ENCODE measurements at places on chromosomes 7 and 10.

DNA sequence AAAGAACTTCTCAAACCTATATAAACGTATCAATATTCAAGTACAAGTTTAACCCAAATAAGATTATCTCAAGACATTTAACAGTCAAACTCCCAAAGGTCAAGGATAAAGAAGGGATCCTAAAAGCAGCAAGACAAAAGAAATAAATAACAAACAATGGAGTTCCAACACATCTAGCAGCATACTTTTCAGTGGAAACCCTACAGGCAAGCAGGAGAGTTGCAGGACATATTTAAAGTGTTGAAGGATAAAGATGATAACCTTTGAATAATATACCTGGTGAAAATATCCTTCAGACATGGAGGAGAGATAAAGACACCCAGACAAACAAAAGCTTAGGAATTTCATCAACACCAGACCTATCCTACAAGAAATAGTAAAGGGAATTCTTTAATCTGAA, 82.8 kb downstream of the TES start:
- DNase-seq = no peak

DNA sequence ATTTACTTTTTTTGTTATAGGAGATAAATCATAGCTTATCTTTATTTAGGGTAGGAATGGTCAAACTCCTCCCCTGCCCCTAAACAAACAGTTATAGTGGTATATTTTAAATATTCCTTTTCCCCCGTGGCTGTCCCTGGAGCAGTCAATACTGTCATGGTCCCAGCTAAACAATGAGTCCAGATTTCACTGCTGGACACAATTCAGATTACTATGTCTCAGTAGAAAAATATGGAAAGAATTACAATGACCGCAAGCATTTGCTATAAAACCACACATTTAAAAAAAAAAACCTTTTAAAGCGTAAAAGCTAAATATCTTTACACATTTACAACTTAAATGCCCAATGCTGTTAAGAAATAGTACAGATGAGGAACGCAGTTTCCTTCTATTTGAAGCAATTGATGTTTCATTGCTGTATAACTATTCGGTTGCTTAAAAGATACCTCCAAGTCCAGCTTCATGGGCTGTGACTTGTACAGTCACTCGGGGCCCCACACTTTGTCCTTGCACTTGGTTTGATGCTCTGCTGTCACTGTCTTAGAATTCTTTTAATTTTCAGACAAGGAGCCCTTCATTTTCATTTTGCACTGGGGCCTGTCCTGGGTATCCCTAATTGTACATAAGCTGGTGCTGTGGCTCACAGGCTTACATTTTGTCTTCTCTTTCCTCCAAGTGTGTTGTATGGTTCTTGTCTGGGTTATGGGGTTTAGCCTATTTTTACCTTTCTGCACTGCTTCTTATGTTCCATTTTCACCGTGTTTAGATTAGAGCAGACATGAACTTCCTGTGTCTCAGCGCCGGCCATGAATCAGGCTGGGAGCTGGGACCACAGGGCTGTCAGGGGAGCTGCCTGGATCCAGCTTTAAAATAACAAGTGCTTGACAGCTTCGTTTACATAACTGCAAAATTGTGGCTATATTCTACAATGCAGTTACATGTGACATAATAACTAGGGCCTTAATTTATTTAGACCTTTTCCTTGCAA, 530.2 kb upstream of the FZD8 start:
- no peak for DNase-seq

DNA sequence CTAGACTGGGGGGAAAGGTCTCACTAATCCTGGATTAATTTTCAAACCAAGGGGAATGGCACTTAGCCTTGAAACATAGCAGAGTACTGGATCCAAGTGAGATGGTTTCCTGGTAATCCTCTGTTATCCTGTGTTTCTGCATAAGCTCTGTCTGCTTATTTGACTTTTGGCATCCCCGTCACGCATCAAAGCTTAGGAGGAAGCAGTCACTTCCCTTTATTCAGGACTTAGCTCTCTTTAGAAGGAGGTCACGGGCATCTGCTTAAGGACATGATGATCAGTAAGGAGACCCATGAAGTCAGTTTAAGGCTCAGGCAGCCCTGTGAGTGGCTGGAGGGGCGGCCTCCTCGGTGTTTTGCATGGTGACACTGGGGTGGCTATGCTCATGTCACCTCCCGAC, 30.0 kb downstream of the TSPAN15 start:
- DNase-seq = no peak

DNA sequence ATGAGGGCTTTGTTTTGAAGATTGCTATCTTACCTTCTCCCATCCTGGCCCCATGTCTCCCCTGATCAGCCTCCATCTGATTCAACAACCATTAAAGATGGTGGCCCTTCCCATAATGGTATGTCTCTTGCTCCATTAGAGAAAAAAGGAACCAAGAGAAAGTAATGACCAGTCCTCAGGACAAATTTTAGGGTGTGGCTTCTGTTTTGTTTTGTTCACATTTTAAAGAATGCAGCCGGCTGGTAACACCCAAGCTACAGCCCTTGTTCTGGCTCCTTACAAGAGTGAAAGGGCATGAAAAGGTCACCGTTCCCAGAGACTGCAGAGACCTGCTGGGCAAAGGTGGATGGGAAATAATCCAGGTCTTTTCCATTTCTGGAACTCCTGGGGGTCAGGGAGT, 287.9 kb upstream of the NEBL start:
- DNase-seq = no peak

- DNase-seq = no peak
Measured at GRCh38 chr10:123034332-123034731, 25.5 kb downstream of the ACADSB start.

GRCh38 chr10:35420827-35421552, 84.7 kb downstream of the CCNY start:
- DNase-seq = no peak

GRCh38 chr7:149140831-149141230, 6.4 kb upstream of the ZNF398 start:
- no peak for DNase-seq

- DNase-seq = no peak
Measured at GRCh38 chr7:159102681-159103381, 41.8 kb downstream of the VIPR2 start.

GRCh38 chr7:22190736-22191135, 166.2 kb downstream of the RAPGEF5 start:
- DNase-seq = no peak

DNA sequence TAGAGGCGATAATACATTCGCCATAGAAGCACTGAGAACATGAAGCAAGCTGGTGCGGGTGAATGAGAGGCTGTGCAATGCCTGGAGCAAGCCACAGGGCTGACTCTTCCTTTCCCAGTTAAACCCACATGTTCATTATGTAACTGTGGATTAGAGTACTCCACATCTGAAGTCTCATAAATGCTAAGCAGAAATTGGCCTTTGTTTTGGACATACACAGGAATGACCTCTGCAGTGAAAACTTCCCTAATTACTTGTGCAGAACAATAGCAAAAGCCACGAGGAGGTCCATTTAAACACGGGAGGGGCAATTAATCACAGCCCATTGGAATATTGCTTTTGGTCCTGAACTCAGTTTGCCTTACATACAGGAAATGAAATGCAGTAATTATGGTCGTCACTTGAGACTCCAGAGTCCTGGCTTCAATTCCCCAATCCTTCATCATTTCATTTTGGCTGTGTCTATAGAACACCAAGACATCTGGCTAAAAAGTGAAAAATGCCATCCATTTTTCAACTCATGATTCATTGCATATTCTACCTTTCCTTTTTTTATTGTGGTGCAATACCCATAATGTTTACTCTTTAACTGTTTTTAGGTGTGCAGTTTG, 78.7 kb upstream of the CXCL12 start:
- no peak for DNase-seq

GRCh38 chr10:75331081-75331480, 70.5 kb downstream of the ZNF503 start:
- DNase-seq = no peak

- no peak for DNase-seq
Measured at GRCh38 chr10:100697070-100697469, 48.3 kb upstream of the PAX2 start.

DNA sequence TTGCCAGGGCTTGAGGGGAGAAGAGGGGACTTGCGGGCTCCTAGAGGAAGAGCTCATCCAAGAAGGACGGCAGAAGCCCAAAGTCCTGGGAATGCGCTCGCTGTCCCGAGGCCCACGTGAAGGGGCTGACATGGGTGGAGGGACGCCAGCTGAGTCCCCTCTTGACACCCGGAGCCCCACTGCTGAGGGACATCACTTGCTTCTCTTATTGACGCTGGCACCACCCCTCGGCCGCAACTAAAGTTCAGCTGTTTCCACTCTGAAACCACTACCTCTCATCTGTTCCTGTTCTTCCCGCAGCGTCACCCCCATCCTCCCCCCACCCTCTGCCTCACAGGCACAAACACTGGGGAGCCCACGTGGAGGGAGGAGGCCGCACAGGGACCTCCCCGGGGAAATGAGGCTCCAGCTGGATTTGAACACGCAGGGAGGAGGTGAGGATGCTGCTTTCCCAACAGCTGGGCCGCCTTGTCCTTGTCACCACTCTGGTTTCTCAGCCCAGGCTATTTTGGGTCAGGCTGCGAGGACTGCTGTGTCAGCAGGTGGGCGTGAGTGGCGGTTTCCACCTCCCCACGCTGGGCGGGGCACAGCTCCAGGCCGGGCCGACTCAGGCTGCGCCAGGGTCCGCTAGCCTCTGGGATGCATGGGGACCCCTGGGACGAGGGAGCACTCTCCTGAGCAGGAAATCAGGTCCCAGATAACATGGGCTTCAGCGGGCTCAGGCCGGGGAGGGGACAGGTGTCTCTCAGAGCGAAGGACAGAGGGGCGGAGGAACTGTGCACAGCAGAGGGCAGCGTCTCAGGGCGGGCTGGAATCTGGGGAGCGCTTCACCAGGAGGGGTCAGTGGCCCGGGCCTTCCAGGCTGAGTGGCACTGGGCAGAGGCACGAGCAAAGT, 156.3 kb downstream of the ZNF248 start:
- no peak for DNase-seq

DNA sequence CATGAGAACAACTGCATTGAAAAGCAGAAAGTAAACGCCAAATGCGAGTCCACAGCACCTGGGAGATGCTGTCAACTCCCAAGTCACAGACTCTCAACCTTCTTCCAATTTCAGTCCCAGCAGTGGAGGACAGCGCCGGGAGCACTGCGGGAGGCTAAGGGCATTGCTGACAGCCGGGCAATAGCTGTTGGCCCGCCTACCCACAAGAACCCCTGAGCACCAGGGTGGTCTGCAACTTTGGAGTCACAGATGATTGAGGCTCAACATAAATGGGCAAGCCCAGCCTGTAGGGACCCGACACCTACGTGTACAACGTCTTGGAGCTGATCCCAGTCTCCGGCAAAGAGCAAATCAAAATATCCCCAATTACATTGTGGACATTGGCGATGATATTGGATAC, 262.9 kb downstream of the TCERG1L start:
- no peak for DNase-seq

GRCh38 chr7:142478479-142479220, 220.8 kb upstream of the PRSS58 start:
- DNase-seq = no peak

DNA sequence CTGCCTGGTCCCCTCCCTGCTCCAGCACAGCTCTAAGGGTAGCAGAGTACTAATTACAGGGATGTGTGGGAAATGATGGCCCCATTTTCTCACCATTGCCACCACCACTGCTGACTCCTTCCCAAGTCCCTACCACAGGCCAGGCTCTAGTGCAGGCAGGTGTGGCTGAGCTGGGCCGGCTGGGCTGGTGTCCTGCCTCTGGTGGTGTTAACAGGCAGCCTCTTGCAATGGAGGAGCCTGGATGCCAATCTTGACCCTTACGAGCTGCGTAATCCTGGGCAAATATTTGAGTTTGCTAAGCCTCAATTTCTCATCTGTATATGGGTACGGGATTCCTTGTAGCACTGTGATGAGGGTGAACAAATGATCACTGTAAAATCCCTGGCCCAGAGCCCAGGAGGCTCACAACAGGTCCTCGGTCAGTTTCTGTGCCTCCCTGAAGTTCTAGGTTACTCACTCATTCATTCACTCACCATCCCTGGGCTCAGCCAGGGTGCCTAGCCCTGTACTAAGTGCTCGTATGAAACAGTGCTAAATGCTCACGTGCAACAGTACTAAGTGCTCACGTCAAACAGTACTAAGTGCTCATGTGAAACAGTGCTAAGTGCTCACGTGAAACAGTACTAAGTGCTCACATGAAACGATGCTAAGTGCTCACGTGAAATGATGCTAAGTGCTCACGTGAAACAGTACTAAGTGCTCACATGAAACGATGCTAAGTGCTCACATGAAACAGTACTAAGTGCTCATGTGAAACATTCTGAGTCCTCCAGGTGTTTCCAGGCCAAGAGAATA, 2.3 kb upstream of the FZD9 start:
- no peak for DNase-seq

DNA sequence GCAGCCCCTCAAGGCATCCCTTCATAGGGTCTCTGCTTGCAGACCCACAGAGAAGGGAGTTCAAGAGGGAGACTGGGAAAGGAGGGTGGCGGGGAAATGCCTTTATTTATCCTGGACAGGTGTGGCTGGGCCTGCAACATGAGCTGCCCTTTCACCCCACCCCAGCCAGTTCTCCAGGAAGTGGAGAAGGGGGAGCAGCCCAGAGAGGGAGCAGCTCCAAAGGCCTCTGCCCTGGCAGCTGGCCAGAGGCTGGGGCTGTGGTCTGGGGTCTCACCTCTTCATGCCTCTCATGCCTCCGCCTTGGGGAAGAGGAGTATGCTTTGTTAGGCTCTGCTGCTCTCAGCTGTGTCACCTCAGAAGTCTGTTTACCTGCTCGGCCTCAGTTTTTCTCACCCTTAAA, 3.1 kb downstream of the LDB3 start:
- DNase-seq = no peak

- DNase-seq = no peak
Measured at GRCh38 chr10:117656385-117657367, 114.1 kb downstream of the EMX2 start.

DNA sequence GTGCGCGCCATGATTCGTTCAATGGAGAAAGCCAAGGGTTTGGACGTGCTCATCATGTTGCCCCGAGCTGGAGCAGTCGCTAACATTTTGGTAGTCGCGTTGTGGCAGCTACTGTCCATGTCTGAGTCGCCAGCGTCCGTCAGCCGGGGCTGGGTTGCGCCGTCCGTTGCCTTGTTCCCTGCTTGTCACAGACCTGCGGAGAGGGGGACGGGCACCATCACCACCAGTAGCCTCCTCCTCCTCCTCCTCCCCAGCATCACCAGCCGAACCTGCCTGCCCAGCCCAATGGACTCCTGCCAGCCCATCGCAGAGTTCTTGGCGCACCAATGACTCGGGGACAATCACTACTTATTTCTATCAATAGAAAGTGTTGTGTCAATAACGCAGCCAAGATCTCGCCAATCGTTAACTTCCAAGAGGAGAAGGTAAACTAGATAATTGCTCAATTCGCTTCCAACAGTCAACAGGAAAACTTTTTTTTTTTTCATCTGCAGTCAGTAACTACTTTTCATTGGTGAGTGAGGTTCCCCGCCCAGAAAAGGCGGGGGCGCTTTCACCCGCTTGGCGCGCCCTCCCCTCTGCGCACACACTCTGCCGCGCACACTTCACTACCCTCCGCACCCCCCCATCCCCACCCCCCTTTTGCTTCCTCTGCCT, at the start of gene FEZF1:
TSS of gene FEZF1 (minus strand) at position 432 of the 657 bp plus-strand sequence. CDS start at position 119, 313 bp downstream.
- no peak for DNase-seq

DNA sequence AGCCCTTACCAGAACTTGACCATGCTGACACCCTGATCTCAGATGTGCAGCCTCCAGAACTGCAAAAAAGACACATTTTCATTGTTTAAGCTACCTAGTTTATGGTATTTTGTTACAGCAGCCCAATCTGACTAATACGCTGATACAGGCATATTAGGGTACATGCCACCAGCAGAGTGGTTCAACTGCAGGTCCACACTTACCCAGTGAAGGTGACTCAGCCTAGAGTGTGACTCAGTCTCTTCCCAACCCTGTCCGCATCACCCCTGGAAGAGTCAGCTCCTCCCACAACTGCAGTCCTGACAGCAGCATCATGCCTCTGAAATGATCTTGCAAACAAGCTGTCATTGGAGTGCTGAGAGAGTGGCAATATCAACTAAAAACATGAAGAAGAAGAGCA, 30.8 kb upstream of the GOT1 start:
- no peak for DNase-seq
